ENCODE measurements at places on chromosomes 7 and 10. TPM values are rescaled to one million over a fixed set of nuclear protein-coding genes. Genes with fewer than 3 reads are reported as not detected.
A peak's percentile ranks its signal among the peaks of the same experiment; 100 is the strongest.

GRCh38 chr7:136947347-136947746, 78.9 kb downstream of the CHRM2 start:
- H3K4me3 ChIP-seq, result no peak overlapping the region
- no peak overlapping the region for H3K27ac ChIP-seq
- no peak for DNase-seq
- H3K27me3 ChIP-seq, result no peaks in the 10 kb centered on the region

- no peak for DNase-seq
- H3K27ac ChIP-seq, result peak overlapping the region; percentile 76
- H3K4me3 ChIP-seq, result peak overlapping the region; percentile 25
- peaks cover 10% of the 10 kb centered on the region for H3K36me3 ChIP-seq
Observed at GRCh38 chr10:104325436-104326435, 12.5 kb downstream of the ITPRIP start.

- H3K27ac ChIP-seq, result no peak overlapping the region
- DNase-seq, result no peak
- H3K27me3 ChIP-seq, result peaks cover 65% of the 10 kb centered on the region
- H3K36me3 ChIP-seq, result peaks cover 5% of the 10 kb centered on the region
- no peak overlapping the region for H3K4me3 ChIP-seq
- H3K4me1 ChIP-seq, result peaks cover 7% of the 10 kb centered on the region
Observed at GRCh38 chr10:49615213-49615612, 1.4 kb downstream of the CHAT start.

METTL27 gene
- total RNA-seq, result 1.7 TPM

RGS10 gene
- total RNA-seq, result 173 TPM

DNA sequence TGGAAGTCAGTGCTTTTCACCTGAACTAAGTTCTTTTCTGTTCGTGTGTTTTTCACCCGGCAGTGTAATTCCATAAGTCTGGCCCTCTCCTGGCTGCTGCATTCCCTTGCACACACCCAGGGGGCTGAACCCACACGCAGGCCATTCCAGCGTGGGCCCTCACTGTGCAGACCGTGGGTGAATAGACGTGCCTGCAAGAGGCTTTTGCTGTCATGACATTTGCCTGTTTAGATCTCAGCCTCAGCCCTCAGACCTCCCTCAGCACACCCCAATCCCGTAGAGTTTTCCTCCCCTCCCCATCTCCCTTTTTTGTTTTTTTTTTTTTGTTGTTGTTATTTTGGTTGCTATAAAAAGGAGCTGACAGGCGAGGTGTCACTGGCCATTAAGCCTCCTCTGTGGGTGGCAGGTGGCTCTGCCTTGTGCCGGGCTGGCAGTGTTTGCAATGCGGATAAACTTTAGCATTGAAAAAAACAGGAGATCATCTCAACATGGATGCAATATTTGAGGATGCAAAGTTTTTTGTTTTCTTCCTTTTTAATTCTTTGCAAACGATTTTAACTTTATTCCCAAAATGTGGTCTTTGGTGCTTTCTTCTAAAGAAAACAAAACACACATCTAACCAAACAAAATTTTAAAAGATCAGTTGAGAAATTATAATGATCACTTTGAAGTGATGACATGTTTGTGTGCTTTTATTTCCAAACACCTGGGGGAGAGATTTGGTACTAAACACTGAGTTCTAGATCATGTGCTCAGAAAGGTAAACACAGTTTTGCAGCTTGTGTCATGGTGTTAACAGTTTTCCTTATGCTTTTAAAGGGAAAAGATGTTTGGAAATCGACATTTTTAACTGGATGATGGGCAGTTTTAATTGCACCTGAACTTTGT, 58.8 kb downstream of the WDR37 start:
- H3K27ac ChIP-seq, result no peak overlapping the region
- no peaks in the 10 kb centered on the region for H3K27me3 ChIP-seq
- DNase-seq, result no peak
- no peak overlapping the region for H3K4me3 ChIP-seq
- H3K36me3 ChIP-seq, result peaks cover 71% of the 10 kb centered on the region

- H3K4me3 ChIP-seq, result no peak overlapping the region
- no peaks in the 10 kb centered on the region for H3K4me1 ChIP-seq
- no peak overlapping the region for H3K27ac ChIP-seq
- H3K36me3 ChIP-seq, result peaks cover 2% of the 10 kb centered on the region
- H3K27me3 ChIP-seq, result no peaks in the 10 kb centered on the region
Observed at GRCh38 chr7:11177793-11178192, 204.1 kb downstream of the PHF14 start.

- H3K4me3 ChIP-seq, result no peak overlapping the region
- H3K27me3 ChIP-seq, result peaks cover 18% of the 10 kb centered on the region
- no peak overlapping the region for H3K27ac ChIP-seq
- DNase-seq, result no peak
- H3K4me1 ChIP-seq, result no peaks in the 10 kb centered on the region
Observed at GRCh38 chr7:123498601-123499000, 35.8 kb downstream of the IQUB start.

- no peaks in the 10 kb centered on the region for H3K27me3 ChIP-seq
- H3K36me3 ChIP-seq, result no peaks in the 10 kb centered on the region
- DNase-seq, result peak; percentile 6
Observed at GRCh38 chr10:110432814-110433565, 64.7 kb upstream of the DUSP5 start.

LRRD1 gene
- not detected for total RNA-seq

HPSE2 gene
- total RNA-seq, result not detected

- no peaks in the 10 kb centered on the region for H3K27me3 ChIP-seq
- peaks cover 33% of the 10 kb centered on the region for H3K36me3 ChIP-seq
- no peak overlapping the region for H3K27ac ChIP-seq
- H3K4me1 ChIP-seq, result peaks cover 36% of the 10 kb centered on the region
- H3K4me3 ChIP-seq, result peak overlapping the region; percentile 99
Observed at GRCh38 chr7:151225948-151226510, 976 bp downstream of the ABCF2 start.

COX15 gene
- 31.3 TPM for total RNA-seq

DNA sequence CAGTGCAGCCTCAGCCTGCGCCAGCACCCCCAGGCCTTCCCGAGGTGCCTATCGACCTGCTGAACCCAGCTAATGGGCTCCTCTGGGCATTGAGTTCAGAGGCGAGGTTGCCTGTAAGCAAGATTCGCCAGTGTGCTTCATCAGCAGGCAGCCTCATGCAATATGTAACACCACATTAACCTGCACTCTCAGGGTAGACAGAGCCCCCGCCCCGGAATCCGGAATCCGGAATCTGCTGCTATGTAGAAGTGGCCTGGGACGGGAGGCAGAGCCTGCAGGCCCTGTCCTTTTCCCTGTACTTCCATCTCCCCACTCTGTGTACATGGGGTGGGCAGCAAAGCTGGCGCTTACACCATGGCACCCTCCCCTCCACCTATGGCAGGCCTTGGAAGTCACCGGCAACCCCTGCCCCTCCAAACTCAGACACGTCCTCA, 83.9 kb upstream of the RET start:
- H3K27ac ChIP-seq, result no peak overlapping the region
- H3K4me1 ChIP-seq, result peaks cover 3% of the 10 kb centered on the region
- DNase-seq, result no peak
- no peaks in the 10 kb centered on the region for H3K36me3 ChIP-seq
- no peak overlapping the region for H3K4me3 ChIP-seq

TUBB8 gene
- not detected for total RNA-seq

DNA sequence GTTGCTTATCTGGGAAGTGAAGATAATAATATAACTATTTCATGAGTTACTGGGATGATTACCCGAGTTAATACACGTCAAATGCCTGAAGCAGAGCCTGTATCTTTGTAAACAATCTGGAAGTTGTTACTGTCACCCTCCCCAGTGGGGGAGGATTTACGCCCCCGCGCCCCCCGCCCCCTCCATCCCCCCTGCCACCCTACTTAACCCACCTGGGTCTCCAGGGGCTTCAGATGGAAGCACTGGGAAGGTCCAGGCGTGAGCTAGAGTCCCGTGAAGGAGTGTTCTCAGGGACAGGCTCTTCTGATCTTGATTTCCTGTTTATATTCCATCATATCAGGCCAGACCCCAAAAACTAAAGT, 691 bp upstream of the PPA1 start:
- H3K27me3 ChIP-seq, result peaks cover 2% of the 10 kb centered on the region
- peaks cover 24% of the 10 kb centered on the region for H3K4me1 ChIP-seq
- peak overlapping the region; percentile 85 for H3K4me3 ChIP-seq
- H3K27ac ChIP-seq, result peak overlapping the region; percentile 94
- DNase-seq, result no peak

GRCh38 chr10:91613411-91614187, 19.3 kb downstream of the PPP1R3C start:
- no peak for DNase-seq
- peaks cover 4% of the 10 kb centered on the region for H3K27me3 ChIP-seq
- no peaks in the 10 kb centered on the region for H3K4me1 ChIP-seq
- no peak overlapping the region for H3K4me3 ChIP-seq
- no peak overlapping the region for H3K27ac ChIP-seq

- H3K36me3 ChIP-seq, result no peaks in the 10 kb centered on the region
- no peak overlapping the region for H3K27ac ChIP-seq
- DNase-seq, result no peak
- no peaks in the 10 kb centered on the region for H3K4me1 ChIP-seq
- H3K4me3 ChIP-seq, result no peak overlapping the region
- no peaks in the 10 kb centered on the region for H3K27me3 ChIP-seq
Observed at GRCh38 chr10:44925224-44925623, 14.1 kb downstream of the TMEM72 start.

DNA sequence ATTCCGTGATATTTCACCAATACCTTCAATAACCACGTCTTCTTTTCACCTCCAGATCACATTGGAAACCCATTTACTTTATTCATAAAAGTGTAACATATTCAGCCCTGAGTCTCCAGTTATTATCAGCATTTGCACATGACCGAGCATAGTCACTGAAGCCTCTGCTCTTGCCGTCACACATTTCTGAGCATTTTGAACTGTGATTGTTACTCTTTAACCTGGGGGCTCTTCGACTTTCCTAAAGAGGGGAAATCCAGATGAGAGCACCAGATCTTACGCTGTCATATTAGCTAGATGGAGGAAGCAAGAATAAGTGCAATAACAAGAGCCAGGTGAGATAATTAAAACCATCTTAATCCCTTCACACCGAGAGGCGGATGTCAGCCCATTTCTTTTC, 260.0 kb upstream of the NRP1 start:
- H3K27me3 ChIP-seq, result peaks cover 14% of the 10 kb centered on the region
- no peak overlapping the region for H3K27ac ChIP-seq
- no peak for DNase-seq
- H3K36me3 ChIP-seq, result peaks cover 1% of the 10 kb centered on the region
- H3K4me3 ChIP-seq, result no peak overlapping the region

DNA sequence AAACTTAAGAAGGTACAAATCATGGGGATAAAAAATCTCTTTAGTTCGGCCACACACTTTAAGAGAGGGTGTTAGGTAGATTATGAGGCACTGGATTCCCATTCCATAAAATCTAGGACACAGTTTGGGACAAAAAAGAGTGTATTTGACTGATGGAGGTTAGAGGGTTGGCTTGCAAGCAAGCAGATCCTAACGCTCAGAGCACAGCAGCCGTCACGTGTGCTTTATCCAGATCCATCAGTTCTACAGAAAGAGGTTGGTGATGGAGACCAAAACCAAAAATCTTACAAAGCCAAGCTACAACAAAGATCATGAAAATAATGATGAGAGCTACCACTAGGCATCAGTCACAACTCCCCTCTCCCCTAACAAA, 549.4 kb downstream of the TNS3 start:
- H3K4me1 ChIP-seq, result no peaks in the 10 kb centered on the region
- no peaks in the 10 kb centered on the region for H3K27me3 ChIP-seq
- H3K4me3 ChIP-seq, result no peak overlapping the region
- no peaks in the 10 kb centered on the region for H3K36me3 ChIP-seq

GRCh38 chr7:139749545-139749944, 28.3 kb downstream of the HIPK2 start:
- H3K27ac ChIP-seq, result no peak overlapping the region
- no peak overlapping the region for H3K4me3 ChIP-seq
- no peak for DNase-seq
- no peaks in the 10 kb centered on the region for H3K36me3 ChIP-seq
- H3K4me1 ChIP-seq, result peaks cover 24% of the 10 kb centered on the region

GRCh38 chr7:35785250-35785649, 15.6 kb upstream of the SEPTIN7 start:
- H3K4me1 ChIP-seq, result no peaks in the 10 kb centered on the region
- no peak overlapping the region for H3K27ac ChIP-seq
- H3K4me3 ChIP-seq, result no peak overlapping the region
- no peaks in the 10 kb centered on the region for H3K27me3 ChIP-seq

SDK1 gene
- total RNA-seq, result 0.14 TPM

ASB10 gene
- not detected for total RNA-seq

- DNase-seq, result no peak
- no peak overlapping the region for H3K27ac ChIP-seq
- H3K27me3 ChIP-seq, result no peaks in the 10 kb centered on the region
- no peak overlapping the region for H3K4me3 ChIP-seq
Observed at GRCh38 chr10:54797636-54798321, 3.3 kb downstream of the PCDH15 start.

DNA sequence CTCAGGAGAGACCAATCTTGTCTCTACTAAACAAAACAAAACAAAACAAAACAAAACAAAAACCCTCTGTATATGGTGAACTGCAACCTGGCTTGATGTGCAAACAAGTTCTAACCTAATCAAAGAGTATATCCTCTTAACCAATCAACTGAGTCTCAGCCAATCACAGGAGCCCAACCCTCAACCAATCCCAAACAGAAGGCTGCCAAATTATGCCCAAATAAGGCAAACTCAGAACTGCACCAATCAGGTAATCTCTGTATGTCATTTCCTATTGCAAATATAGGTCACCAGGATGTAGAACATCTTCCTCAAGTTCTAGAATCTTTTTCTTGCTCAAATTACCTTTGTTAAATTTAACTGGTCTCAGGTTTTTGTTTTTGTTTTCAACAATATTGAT, 5.2 kb downstream of the FAM133B start:
- DNase-seq, result no peak
- H3K36me3 ChIP-seq, result peaks cover 37% of the 10 kb centered on the region
- H3K27ac ChIP-seq, result peak overlapping the region; percentile 76
- no peaks in the 10 kb centered on the region for H3K27me3 ChIP-seq

GRCh38 chr7:2046581-2047565, 185.9 kb downstream of the MAD1L1 start:
- DNase-seq, result no peak
- H3K4me3 ChIP-seq, result no peak overlapping the region
- no peaks in the 10 kb centered on the region for H3K27me3 ChIP-seq
- H3K36me3 ChIP-seq, result peaks cover 5% of the 10 kb centered on the region
- no peak overlapping the region for H3K27ac ChIP-seq

DNA sequence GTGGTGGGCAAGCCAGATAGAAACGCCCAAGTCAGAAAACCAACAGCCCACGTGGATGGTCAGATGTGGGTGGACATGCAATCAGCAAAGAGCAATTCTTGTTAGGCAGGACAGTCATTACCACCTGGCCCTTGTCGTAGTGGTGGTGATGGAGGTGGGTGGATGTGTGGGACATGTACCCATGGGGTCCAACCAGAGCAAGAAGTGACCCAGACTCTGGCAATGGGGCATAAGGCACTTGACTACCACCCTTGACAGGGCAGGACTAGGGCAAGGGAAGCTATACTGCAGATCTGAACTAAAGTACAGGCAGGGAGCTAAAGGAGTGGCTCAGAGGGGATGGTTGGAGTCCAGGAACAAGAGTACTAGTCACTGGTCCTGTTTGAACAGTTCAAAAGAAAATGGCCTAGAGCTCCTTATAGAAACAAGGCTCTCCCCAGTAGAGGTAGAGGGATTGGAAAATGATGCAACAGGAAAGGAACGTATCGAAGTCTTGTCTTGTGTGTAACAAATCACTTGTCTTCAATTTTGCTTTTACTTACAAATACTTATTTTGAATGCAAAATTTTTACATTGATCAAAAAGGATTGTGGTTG, 17.6 kb downstream of the LMOD2 start:
- H3K4me1 ChIP-seq, result no peaks in the 10 kb centered on the region
- no peak overlapping the region for H3K27ac ChIP-seq
- no peak for DNase-seq

Measured in activated CD4-positive, alpha-beta memory T cell treated with anti-CD3 and anti-CD28 coated beads for 36 hours (primary cell).